Fibroblast of skin of right quadriceps (primary cell): ENCODE measurements at places on chromosomes 3 and 15.

DNA sequence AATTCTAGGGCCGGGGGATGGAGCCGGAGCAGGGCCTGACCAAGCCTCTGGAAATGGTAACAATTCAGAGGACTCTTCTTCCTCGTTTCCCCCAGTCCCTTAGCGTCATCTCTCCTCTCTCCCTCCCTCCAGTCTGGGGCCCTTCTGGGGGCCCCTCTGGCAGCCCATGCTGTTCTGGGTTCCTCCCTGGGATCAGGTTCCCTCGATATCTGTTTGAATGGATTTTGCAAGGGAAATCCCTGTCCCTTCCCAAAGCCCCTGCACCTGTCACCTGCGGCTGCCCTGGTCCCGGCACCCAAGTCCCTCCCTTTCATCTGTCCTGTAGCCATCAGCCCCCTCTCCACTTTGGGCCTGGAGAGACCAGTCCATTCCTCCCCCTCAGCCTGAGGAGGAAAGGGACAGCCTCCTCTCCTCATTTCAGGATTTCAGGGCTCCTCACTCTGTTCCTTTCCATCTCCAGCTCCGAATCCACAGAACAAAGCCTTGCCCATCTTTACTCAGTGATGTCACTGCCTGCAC is 1.7 kb upstream of the PLCB2 start:
- DNase-seq, result no peak

DNA sequence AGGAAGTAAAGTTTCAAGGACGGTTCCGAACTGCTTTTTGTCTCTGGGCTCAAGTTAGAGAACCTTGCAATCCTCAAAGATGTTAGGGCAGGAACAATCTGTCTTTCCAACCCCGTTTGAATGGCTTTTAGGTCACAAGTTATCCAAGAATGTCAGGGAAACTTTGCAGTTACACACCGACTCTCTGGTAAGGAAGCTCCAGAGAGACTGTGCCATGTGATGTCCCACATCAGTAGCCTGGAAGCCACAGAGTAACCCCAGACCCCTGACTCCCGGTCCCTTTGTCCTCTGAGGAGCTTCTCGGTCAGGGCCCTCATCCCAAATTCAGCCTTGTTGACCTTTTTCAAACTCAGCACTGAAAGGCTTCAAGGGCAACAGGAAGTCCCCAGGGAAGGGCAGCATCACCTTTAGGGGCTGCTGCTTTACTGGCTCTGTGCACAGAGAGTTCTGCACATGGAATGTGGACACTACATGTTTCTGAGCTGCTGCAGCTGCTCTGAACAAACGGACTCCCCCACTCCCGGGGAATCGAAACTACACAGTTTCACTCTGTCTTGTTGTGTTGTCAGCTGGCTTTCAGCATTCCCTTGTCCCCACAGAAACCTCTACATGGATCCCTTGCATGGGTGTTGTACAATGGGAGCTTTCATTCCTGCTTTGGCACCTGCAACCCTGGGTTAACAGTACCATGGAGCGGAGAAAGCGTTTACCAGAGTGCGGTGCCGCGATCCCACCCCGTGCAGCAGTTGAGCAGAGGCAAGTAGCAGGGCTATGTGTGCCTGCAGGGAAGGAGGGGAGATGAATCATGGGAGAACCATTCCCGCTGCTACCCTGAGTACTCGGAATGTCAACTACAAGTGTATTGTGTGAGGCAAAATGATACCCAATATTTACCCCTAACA is 408.2 kb upstream of the THBS1 start:
- DNase-seq, result peak; percentile 70

DNA sequence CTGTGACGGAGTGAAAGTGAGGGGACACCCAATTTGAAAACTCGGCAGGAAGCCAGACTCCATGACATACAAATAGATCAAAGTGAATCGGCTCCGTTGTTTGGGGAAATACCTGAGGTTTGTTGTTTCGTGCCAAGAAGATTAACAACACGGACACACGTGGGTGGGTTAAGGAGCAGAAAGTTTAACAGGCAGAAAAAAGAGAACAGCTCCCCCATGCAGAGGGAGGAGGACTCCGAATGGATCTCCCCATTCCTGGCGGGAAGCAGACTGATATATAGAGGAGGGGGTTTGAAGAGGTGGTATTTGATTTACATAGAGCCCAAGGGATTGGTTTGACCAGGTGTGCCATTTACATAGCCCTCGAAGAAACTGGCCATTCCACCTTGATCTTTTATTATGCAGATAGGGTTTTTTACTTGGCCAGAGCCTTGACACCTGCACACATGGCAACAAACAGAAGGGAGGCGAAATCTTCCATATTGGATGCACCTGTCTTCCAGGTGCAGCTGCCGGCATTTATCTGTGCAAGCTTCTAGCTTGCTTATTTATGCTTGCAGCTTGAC is 4.8 kb upstream of the SACM1L start:
- no peak for DNase-seq

GRCh38 chr3:194130807-194131589 is 5.0 kb upstream of the HES1 start:
- no peak for DNase-seq

- peak; percentile 81 for DNase-seq
These were observed 284.4 kb upstream of the RASGRP1 start for GRCh38 chr15:38849046-38849445.

GRCh38 chr15:85128621-85129020 is 147.0 kb downstream of the PDE8A start:
- DNase-seq, result peak; percentile 8

DNA sequence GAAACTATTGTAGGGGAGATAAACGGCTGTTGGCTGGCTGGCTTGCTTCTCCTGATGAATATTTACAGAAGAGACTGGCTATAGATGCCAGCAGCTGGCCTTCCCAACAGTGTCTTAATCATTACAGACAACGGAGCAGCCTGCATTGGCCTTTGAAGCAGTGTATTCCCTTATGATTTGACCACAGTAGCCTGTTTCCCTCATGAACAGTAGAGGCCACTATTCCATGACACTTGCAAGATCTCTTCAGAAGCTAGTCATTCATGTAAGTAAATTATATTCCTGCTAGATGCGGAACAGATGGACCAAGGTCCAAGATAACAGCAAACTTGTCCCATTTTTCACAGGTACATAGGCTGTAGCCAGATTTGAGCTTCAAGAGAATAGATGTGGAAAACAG is 47.3 kb downstream of the TMCO5A start:
- peak; percentile 46 for DNase-seq

- peak; percentile 5 for DNase-seq
These were observed 180.6 kb downstream of the CHL1 start for GRCh38 chr3:377158-377561.

- DNase-seq, result no peak
These were observed 569 bp downstream of the HIGD2B start for GRCh38 chr15:72685301-72685924.
